ENCODE measurements at places on chromosomes 11 and 22.

DNA sequence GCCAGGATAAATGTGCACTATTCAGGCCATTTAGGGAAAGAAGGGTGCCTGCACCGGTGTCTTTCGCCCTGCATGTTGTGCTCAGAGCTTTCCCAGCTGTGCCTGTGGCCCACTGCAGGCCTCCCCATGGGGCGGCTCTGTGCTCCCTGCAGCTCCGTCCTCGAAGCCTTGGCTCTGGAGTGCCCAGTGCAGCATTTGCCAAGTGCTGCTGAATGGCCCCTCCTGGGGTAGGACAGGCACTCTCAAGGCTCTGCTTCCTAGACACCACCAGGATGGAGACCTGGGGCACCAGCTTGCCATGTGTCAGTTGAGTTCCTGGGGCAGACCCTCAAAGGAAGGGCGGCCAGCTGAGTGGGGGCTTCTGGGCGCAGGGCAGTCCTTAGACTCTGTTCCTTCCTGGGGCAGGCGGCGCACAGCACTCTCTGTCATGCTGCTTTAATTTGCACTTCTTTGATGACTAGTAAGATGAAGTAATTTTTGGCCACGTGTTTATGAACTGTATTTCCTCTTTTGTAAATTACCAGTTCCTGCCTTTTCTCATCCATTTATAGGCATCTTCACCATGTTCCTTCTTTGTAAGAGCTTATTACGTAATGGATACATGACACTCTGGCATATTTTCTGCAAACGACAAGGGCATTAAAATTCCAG is 32.1 kb upstream of the GNB1L start:
- DNase-seq = peak; percentile 27

DNA sequence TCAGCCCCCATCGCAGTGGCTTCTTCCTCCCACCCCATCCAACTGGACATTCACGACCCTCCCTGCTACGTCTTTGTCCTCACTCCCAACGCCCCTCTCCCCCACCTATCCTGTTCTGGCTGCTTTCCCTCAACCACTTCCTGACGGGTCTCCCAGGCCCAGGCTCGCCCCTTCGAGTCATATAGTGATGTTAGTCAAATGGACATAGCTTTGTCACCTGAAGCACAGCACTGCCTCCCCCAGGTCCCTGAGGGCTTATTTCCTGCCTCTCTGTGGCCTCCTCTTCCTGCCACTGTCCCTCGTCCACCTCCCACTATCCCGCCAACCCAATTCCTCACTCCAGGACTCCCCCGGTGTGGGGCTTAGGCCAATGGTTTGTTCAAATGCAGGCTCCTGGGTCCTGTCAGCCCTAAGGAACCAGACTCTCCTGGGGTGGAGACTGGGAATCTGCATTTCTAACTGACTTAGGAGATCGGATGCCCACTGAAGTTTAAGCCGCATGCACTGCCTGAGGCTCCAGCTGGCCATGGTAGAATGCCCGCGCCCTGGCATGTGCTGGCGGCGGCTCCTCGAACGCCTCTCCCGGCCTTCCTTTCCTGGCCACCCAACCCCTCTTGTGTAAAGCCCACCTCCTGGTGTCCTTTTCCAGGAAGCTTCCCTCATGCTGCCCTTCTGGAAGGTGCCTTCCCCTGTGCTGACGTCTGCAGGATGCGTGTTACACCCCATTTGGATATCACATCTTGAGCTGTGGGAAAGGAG is 18.3 kb downstream of the SUN2 start:
- no peak for DNase-seq

DNA sequence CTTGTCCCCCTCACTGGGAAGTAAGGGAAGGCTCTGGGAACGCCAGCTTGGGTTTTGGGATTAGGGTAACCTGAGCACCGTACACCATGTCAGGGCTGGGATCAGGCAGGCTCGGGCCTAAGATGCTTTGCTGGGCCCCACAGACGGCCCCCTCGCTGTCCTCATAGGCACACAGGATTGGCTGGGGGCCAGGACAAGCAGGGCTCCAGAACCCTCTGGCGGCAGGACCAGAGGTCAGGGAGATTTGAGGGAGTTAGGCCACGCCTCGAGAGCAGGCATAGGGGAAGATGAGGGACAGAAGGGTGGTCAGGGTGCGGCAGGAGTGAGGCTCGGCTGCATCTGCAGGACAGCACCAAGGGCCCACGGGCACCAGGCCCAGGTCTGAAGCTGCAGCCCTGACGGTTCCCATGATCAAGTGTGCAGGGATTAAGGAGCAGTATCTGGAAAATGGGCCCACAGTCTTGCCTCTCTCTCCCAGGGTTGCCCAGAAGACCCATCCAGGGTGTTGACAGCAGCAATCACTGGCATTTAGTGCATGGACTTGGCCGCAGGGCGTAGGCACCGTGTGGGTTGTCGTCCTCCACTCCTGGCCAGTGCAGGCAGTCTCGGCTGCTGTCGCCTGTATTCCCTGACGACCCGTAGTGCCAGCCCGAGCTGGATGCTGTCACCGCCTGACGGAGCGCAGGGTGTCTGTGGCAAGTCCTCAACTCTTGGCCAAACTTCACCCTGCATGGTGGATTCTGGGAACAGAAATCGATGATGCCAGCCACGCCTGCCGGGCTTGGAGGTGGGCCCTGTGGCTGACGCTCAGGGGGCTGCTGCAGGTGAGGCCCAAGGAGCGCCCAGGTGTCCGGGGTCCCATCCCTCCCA is 15.7 kb upstream of the GNB1L start:
- DNase-seq = no peak

DNA sequence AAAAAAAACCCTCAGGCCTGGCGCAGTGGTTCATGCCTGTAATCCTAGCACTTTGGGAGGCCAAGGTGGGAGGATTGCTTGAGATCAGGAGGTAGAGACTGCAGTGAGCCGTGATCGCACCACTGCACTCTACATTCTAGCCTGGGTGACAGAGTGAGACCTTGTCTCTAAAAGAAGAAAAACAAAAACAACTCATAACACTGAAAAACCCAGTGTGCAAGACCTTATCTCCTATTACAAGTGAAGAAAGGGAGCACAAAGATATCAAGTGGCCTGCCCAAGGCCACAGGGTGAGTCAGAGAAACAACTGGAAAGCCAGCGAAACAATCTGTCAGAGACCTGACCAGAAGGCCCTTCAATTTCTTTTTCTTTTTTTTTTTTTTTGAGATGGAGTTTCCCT is 2.5 kb downstream of the TXN2 start:
- no peak for DNase-seq

- no peak for DNase-seq
These were observed 15.6 kb upstream of the SUSD2 start for GRCh38 chr22:24165673-24166072.

DNA sequence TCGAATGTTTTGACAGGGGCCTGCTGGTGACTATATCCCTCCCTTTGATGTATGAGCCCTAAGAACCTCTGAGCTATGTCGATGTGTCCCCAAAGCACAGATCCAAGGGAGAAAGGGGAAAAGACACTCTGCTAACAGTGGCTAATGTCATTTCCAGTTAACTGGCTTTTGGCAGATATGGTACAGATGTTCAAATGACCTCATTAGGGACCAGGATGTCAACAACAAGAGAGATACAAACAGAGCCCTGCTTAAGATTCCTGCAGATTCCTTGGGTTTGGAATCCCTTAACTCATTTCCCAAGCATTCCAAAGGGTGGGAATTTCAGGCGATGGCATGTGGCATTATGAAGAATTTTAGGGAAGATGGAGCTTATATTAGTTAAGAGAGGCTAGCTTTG is 517.3 kb downstream of the SOX6 start:
- no peak for DNase-seq

DNA sequence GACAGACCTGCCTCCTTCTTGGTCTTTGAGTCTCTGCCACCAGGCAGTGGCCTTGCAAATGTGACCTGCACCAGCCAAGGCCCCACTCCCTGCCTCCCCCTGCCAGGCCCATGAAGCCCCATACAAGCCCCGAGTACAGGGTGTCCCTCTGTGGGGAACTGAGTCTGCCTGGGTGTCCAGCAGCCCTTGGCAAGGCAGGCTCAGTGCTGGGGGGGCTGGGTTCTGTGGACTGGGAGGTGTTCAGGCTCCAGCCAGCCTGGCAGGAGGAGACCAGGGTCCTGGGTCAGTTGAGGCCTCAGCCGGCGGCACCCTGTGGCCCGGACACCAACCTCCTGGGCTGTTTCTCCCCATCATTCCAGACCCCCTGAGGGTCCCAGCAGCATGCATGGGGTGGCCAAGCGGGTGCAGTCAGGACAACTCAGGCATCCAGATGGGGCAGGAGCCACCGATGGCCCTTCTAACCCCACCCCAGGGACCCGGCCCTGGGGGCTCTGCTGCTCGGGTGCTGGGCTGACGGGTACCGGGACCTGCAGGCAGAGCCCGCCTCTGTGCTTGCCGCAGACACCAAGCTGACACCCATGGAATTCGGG is 5.7 kb downstream of the MUC5AC start:
- no peak for DNase-seq

DNA sequence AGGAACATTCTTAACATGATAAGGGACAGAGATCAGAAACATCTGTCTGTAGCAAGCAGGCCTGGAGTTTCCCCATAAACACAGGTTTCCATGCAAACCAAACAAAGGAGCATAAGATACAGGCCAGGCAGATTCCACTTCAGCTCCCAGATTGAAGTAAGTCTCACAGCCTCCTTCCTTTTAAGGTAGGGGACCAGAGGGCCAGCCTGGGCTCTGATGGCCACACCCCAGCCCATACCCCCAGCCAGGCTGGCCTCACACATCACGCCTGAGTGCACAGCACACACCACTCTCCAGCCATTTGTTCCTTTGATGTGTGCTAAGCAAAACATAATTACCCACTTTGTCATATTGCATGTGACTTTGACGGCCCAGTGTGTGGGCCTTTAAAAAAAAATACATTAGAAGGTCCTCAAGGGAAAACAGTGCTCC is 518.7 kb downstream of the NTM start:
- DNase-seq = no peak

DNA sequence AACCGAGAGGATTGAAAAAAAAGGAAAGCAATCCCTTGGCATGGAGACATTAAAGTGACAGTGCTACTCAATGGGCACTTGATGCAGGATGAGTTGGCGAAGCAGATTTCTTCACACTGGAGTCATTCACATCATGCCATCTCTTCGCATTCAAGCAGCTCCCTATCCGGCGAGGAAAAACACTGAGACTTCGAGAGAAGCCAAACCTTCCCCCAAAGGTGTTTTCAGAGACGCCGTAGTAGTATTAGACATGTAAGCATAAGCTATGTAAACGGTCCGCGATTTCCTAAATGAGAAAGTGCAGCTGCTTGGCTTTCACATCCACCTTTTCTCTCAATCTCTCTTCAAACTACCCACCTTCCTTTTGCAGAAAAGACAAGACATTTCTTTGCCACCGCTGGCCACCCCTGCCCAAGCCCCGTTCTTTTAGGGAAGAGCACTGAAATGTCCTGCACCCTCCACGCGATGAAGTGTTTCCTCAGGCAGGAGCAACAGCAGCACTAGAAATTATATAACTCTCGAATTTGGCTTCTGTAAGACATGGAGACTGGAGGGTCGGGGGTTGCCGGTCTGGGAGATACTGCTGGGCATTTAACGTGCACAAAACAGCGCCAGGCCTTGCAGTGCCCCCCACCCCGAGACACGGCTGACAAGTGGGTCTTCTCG is at the start of gene DLG2:
Gene DLG2, minus strand, starts transcription at position 13 of the 666 bp plus-strand sequence.
- DNase-seq = peak; percentile 18

GRCh38 chr11:120224972-120225909 is 14.4 kb downstream of the OAF start:
- no peak for DNase-seq

GRCh38 chr11:67266449-67267187 is at the start of gene GRK2:
Gene GRK2, plus strand, starts transcription at chr11:67266473. Its CDS starts 227 bp downstream, at chr11:67266700.
- peak; percentile 41 for DNase-seq

- no peak for DNase-seq
These were observed 33.8 kb upstream of the OLFML1 start for GRCh38 chr11:7451520-7451919.

GRCh38 chr22:33450756-33451155 is 392.6 kb upstream of the SYN3 start:
- DNase-seq = no peak

GRCh38 chr22:29245626-29246385 is 22.0 kb downstream of the RHBDD3 start:
- peak; percentile 72 for DNase-seq

DNA sequence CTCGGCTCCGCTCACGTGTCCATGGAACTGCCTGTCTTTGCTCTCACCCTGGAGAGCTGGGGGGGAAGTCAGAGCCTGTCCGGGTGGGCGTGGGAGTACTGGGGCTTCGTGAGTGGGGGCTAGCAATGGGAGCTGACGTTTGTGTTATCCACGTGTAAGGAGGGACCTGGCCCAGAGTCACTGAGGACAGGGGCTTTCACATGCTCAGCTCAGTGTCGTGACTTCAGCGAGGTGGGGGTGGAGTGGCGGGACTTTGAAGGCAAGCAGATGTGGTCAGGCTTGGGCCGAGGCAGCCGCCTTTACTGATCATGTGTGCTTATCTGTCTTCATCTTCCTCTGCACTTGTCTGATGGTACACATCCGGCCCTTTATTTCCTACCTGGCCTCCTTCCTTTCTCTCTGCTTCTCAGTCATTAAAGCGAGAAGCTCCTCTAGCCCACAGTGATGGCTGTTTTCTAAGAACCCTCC is 113.1 kb upstream of the NNMT start:
- peak; percentile 84 for DNase-seq

- DNase-seq = no peak
These were observed 3.0 kb downstream of the BACE1 start for GRCh38 chr11:117313091-117313490.

DNA sequence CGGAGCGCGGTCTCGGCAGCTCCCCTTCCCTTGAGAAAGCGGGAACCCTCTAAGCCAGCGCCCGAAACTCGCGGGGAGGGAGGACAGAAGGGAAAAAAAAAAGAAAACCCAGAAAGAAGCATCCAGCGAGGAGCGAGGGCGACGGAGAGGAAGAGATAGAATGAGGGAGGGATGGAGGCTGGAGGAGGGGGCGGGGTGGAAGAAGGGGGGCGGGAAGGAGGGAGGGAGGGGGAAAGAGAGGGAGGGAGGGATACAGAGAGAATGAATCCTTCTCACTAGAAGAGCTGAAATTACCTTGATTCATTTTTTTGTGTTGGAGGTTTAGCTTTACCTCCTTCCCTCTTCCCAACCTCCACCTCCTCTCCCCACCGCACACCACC is 19.3 kb upstream of the BDNF start:
- DNase-seq = no peak

- DNase-seq = peak; percentile 51
These were observed 634 bp downstream of the TIMM8B start for GRCh38 chr11:112085822-112086421.

GRCh38 chr11:119854521-119854920 is 125.5 kb upstream of the NECTIN1 start:
- DNase-seq = no peak

DNA sequence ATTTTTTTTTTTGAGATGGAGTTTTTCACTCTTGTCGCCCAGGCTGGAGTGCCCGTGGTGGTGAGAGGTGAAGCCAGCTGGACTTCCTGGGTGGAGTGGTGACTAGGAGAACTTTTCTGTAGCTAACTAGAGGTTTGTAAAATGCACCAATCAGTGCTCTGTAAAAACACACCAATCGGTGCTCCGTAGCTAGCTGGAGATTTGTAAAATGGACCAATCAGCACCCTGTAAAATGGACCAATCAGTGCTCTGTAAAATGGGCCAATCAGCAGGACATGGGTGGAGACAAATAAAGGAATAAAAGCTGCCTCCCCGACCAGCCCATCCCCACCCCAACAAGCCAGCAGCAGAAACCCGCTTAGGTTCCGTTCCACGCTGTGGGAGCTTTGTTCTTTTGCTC is 4.4 kb upstream of the RAPSN start:
- DNase-seq = no peak

Data from activated CD4-positive, alpha-beta T cell treated with anti-CD3 and anti-CD28 coated beads, Interleukin-2, amount 10 ng/mL, durations not matched to agents 7 days and 5 days (primary cell).